Right atrium auricular region (tissue), 2 donors: ENCODE measurements at places on chromosomes 6 and 20.

DNA sequence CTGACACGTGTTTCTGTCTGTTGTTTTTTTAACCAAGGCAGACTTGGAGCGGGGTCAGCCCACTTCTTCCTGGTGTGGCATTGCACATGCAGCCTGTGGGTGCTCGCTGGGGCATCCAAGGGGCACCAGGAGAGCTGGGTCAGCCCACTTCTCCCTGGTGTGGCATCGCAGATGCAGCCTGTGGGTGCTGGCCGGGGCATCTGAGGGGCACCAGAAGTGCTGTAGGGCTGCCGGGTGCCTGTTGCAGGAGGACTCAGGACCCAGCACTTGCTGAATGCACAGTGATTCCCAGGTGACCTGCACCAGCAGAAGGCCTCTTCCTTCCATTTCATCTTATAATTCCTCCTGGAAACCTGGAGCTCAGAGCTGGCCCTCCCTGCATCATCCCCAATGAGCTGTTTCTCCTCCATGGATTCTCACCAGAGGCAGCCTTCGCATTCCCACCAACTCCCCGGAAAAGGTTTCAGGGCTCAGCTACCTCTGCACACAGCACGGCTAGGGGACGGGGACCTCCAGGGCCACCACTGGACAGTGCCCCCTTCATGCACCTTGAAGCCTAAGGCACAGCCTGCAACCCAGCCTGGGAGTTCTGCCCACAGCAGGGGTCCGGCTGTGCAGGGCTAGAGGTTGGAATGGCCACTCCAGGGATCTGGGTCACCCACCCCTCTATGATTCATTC lies 218.8 kb downstream of the TAF4 start:
- no peak for DNase-seq

- no peak for DNase-seq
These were observed 43.4 kb downstream of the LRFN2 start for GRCh38 chr6:40543776-40544175.

- DNase-seq: no peak
These were observed 70.9 kb downstream of the SCAND1 start for GRCh38 chr20:35883336-35883777.

GRCh38 chr20:14879020-14879697 lies 541.7 kb upstream of the FLRT3 start:
- no peak for DNase-seq

DNA sequence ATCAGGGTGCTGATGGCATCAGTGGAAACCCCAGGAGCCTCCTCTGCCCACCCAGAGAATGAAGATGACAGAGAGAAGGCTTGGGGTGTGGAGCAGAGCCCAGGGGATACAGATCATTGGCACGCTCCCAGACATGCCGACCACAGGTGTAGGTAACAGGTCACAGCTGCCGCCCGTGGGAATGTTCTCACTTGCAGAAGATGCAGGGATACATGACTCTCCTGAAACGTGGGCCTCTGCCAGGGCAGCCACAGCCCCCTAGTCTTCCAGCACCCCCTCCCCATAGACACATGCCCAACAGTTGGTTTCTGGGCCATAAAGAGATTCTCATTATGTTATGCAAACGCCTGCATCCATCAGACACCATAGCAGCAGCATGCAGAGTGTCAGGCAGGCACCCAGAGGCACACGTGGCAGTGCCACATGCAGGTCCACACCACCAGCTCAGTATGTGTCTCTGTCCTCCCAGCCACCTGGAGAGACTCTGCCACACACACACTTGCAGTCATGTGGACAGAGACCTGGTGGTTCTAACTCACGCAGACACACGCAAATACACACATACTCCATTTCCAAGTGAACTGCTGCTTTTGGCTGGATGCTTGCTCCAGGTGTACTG lies 45.5 kb downstream of the LRFN2 start:
- DNase-seq: no peak

DNA sequence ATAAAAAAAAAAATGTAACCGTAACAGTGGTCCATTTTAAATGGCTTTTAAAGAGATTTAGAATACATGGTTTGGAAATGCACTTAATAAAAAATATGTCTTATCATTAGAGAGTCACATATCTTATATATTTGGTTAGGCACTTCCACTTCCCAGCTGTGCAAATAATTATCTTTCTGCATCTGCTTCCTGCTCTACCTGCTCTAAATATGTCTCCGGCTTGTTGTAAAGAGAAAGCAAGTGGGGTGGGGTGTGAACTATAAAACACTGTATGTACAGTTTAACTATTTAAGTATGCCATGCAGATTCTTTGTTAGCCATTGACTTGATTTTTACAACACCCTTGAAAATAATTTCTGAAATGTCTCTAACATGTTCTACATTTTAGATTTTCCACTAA lies 106.3 kb downstream of the NKAIN2 start:
- DNase-seq: no peak

DNA sequence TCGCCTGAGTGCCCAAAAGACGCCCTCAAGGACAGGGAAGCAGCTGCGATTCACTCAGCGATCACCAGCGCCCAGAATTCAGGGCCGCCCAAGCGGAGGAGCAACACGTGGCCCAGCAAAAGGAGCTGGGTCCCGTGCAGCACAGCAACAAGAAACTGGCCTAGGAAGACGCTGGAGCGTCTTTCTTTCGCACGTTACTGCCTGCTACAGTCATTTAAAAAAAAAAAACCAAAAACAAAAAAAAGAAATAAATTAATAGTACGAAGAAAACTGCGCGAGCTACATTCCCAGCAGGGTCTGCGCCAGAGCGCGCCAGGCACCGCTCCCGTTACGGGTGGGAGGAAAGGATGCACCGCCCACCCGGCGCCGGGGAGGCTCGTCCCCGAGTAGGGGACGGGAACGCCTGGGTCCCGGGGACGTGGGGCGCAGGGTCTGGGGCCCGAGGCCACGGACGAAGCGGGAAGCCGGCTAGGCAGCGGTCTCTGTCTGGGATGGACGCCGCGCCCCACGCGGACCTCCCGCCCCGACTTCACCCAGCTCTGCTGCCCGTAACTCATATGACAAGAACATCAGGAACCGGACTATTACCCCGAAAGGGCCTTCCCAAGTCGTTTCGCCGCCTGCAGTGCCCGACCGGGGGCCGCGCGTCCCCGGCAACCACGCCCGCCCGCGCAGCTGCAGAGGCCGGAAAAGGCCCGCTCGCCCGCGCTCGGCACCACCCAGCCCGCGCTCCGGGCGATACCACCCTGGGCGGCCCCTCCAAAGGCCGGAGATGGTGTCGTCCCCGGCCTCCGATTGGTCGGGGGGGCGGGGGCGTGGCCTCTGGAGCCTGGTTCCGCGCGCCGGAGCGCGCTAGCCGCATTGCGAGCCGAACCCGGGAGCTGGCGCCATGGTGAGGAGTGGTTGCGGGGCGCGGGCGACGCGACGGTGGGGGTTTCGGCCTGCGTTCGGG lies at the start of gene NOP56:
Gene NOP56 (plus strand): TSS at position 861 of the 952 bp plus-strand sequence. CDS start 29 bp downstream, at position 890.
- DNase-seq: peak; percentile 89

- DNase-seq: no peak
These were observed 6.2 kb downstream of the CSE1L start for GRCh38 chr20:49052334-49052733.

DNA sequence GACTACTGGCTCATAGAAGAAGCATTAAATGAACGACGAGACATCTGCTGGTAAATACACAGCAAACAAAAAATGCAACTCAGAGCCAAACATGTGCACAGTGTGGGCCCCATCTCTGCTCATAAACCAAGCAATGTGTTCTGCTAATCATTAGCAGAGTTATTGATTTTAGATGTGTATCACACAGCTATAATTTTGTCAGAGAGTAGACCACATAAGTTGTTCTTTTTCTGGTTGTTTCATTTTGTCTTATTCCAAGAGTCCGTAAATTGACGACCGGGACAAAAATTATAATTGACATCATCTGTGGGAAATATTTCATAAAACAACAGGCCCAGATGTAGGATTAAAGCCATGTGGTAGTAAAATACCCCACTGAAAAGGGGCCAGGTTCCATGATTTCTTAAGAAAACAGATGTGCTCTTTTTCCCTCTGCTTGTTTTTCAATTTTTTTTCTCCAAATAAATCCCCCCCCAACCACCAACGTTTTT lies 423.6 kb downstream of the HAO1 start:
- no peak for DNase-seq

DNA sequence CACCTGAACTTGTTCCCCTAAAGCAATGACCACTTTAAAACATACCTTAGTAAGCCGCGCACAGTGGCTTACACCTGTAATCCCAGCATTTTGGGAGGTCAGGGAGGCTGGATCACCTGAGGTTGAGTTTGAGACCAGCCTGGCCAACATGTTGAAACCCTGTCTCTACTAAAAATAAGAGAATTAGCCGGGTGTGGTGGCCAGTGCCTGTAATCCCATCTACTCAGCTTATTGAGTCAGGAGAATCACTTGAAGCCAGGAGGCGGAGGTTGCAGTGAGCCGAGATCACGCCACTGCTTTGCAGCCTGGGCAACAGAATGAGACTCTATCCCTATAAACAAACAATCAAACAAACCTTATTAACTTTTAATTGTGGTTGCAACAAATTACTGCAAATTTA lies 1.6 kb upstream of the RAET1E start:
- peak; percentile 58 for DNase-seq

- no peak for DNase-seq
These were observed 280.5 kb downstream of the SYNE1 start for GRCh38 chr6:152356662-152357061.

DNA sequence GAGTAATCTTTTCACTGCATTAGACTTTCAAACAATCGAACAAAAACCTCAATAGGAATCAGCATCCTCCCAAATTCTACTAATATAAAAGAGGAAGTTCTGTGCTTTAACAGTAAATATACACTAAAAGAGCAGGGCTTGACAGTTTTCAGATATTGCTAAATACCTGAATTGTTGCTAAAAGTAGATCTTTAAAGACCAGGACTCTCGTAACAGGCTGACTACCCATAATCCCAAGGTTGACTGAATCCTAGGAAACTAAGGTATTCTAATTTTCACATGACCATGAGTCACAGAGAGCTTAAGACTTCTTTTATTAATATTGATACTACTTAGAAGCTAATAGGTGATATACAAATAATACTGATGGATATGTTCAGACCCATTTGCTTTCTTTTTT lies 10.1 kb downstream of the CD164 start:
- DNase-seq: no peak

DNA sequence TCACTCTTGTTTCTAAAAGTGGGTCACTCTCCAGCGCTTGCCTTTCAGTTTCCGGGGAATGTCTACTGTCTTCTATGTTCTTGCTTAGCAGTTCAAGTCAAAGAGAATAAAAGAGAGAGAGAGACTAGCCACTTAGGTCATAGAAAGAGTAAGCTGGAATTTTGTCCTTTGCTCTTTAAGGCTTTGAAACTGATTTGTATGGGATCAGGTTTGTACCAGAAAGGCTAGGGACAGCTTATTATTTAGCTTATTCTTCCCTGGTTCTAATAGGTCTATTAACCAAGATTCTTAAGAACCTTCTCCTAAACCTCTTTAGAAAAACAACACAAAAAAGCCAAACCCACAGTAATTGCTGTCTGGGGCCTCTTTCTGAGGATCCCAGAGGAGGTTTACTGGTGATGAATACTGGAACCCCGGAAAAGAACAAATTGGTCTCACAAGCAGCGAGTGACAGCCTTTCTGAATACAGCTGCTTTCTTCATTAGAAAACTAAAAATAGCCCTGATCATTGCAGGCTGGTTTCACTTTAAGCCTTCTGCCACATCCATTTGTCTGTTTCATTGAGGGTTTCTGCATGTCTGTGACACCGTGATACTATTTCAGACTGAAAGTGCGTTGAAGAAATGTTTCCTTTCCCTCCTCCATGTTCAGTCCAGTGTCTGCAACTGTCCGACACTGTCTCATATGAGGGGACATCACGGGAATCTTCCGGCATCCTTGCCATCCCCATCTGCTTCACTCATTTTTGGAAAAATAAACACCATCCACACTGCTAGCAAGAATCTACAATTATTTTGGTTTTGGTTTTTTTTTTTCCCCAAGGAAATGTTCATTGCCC lies 75.1 kb upstream of the ATXN1 start:
- DNase-seq: no peak

GRCh38 chr6:128513878-128514277 lies 6.5 kb downstream of the PTPRK start:
- DNase-seq: no peak

GRCh38 chr6:98764373-98764911 lies 69.9 kb upstream of the POU3F2 start:
- no peak for DNase-seq

DNA sequence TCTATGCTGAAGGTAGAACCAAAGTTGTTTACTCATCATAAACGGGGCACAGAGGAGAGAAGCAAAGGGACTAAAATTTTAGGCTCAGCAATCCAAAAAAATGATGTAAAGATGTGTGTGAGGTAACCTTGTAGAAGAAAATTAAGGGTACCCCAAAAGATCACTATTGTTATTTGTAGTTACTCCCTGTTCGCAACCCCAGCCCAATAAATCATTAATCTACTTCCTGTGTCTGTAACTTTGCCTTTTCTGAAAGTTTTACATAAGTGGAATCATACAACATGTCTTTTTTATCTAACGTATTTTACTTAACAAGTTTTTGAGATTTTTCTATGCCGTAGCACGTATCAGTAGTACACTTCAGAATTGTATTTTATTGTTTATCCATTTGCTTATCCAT lies 1114.8 kb upstream of the GJE1 start:
- no peak for DNase-seq

- no peak for DNase-seq
These were observed 686 bp downstream of the GINS1 start for GRCh38 chr20:25408170-25408547.

GRCh38 chr20:41694796-41695195 lies 76.6 kb upstream of the CHD6 start:
- no peak for DNase-seq

GRCh38 chr20:2837221-2837960 lies 3.1 kb downstream of the PCED1A start:
- no peak for DNase-seq

DNA sequence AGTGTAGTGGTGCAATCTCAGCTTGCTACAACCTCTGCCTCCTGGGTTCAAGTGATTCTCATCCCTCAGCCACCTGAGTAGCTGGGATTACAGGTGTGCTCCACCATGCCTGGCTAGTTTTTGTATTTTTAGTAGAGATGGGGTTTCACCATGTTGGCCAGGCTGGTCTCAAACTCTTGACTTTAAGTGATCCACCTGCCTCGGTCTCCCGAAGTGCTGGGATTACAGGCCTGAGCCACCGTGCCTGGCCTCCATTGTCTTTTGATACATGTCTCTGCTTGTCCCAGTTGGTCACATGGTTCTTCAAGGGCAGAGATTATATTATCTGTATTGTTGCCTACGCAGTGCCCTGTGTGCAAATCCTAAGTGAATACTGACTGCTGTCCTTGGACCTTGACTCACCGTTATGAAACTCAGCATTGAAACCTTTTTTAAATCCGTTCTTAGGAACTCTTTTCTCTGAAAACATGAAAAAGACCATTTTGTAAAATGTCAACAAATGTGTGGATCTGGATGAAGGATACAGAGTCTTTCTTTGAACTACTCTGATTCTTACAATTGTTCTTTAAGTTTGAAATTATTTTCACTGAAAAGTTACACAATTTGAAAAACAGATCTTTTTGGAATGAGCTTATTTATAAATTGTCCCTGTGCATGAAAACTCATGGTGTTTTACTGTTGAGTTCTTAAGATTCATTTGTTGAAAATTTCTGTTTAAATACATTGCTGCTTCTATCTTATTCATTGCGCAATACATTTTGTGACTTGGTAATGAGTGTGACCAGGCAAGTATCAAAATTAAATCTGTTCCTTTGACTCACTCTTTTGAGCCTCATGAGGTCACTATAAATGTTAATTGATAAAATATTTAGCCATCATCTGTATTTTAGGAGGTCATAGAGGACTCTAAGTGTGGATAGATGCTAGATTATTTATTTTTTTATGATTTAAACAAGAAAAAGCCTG lies 293.5 kb downstream of the UTRN start:
- no peak for DNase-seq
